ENCODE measurements at places on chromosomes 7 and 10.
A peak's percentile ranks its signal among the peaks of the same experiment; 100 is the strongest.

DNA sequence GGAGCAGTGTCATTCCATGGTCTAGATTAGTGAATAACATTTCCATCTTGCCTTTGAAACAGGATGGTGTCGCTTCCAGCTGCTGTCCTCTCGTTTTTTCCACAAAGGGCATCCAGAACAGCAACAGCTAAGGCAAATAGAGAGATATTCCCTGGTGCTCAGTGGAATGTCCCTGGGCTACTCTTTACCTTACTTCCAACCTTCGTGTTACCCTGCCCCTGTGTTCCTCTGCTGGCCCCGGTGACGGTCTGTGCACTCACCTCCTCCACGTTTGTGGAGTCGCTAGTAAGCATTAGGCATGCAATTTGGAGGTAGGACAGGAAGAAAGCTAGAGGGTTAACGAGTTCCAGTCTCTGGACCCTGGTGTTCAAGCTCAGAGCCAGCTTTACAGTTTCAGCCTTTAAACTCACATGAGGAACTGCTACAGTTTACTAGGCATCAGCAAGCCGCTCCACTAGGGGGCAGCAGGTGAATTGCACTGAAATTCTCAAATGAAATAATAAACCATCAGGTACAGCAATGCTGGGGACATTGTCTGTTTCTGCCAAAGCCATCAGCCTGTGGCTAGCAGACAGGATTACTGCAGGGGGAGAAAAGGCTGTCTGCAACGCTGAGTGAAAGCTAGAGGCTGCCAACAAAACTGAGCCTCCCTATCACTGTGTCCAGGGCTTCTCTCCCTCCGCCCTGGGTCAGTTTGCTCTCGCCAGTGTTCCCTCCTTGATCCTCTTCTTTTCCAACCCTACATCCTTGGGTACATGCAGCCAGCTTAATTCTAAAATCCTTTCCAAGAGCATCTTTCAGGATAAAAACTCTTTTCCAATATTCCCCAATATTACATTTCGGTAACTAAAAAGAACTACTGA lies 9.0 kb downstream of the MRPL32 start:
- DNase-seq: peak; percentile 72

- no peak for DNase-seq
Observed at GRCh38 chr10:11516431-11516746, 95.1 kb downstream of the USP6NL start.

DNA sequence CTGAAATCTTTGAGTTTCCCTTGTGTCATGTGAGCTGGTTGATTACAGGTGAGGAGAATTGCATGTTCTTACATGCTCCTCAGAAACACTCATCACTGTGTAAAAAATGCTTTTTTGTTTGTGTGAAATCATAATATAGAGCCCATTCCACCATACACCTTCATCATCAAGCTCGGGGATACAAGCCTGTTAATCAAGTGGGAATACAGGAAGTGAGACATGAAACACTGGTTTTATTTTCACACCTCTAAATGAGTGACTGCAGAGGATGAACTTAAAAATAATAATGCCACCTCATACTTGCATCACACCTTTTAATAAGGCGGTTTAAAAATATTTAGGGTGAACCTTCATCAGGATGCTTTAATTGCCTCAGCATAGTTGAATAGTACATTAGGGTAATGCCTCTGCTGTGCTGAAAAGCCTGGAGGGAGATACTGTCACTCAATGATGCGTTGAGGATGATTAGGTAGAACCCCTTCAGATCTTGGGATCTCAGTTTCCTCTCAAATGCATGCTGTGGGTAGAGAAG lies 164.6 kb downstream of the AUTS2 start:
- DNase-seq: no peak

GRCh38 chr10:3747248-3747960 lies 37.6 kb downstream of the KLF6 start:
- no peak for DNase-seq

DNA sequence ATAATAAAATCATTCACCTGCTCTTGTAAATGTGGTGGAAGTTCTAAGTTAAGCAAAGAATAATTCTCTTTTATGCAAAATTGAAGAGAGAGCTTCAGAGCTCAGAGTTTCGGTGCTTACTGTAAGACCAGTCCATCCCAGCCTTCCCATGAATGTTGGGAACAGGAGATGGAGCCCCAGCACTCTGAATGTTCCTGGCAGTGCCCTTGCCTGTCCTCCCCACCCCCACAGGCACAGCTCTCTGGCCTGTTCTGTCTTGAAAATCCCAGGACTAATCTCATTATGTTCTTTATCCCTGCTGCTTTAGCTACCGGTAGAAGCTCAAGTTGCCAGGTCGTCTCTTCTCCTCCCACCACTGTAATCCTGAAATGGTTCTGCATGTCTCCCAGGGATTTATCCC lies 29.1 kb upstream of the LHFPL3 start:
- DNase-seq: no peak

DNA sequence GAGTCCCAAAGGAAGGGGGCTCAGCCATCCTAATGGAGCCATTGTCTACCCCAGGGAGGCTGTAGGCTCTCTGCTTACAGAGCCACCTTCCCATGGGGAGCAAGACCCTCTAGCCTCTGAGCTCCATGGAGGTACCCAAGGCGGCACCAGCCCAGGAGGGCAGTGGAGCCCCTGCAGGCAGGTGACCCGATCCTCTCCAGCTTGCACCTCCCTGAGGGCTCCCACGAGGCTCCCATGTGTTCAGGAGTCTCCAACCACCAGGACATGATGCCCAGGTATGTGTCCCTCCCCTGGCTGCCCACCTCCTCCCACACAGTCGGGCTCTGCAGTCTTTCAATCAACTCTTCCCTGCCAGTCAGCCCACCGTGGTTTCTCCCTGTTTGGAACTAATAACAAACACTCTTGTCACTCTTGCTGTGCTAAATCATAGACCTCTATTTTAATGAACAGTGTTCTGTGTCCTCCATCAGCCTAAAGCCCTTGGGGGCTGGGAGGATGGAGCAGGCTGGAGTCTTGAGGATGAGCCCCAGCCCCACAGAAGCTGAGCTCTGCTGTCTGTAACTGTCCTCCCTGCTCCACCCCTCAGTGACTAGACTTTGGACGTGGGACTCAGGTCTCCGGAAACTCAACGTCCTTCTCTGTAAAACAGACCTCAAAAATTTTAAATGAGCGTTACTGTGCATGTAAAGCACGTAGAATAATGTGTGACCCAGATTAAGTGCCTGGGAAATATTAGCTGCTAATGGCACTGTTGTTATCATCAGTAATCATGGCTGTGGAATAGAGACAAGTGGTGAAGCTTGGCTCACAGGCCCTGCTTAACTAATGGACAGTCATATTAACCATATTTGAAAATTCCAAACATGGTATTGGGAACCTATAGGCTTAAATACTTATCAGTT lies 298.9 kb downstream of the WDR37 start:
- no peak for DNase-seq

DNA sequence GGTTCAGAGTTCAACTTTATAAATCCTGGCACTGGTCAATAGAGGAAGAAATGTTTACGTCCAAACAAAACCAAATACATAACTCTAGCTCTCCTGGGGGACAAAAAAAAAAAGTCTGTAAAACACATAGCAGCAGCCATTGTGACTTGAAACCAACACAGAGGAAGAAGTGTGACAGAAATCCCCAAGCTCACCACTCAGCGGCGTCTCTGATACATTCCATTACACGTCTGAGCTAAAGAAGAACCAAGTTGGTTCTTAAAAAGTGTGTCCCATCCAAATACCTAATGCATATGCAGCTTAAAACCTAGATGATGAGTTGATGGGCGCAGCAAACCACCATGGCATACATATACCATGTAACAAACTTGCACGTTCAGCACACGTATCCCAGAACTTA lies 58.3 kb upstream of the NANOS1 start:
- DNase-seq: no peak

GRCh38 chr7:117071551-117071950 lies 118.2 kb downstream of the ST7 start:
- no peak for DNase-seq

DNA sequence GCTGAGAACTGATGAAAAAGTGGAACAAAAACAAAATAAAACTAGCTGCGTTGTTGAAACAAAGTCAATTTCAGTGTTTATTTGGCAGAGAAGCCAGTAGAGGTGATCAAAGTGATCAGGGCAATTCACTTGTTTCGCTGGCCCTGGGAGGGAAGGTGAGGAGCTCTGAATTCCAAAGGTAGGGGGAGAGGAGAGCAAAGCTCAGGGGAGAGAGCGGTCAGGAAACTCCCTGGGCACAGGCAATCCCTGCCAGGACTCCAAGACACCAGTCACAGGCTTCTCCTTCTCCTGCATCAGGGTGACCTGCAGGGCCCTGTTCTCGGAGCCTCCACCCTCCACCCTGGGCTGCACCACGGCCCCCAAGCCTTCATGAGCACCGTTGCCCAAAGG lies 6.8 kb upstream of the KIAA1217 start:
- no peak for DNase-seq
